Hematopoietic multipotent progenitor cell treated with erythropoietin and hydrocortisone succinate and interleukin-3 and kit ligand, for 8 days (in vitro differentiated cells): ENCODE measurements at places on chromosomes 2 and 18.

- no peak for DNase-seq
These were observed 15.6 kb downstream of the EFHD1 start for GRCh38 chr2:232649033-232649432.

DNA sequence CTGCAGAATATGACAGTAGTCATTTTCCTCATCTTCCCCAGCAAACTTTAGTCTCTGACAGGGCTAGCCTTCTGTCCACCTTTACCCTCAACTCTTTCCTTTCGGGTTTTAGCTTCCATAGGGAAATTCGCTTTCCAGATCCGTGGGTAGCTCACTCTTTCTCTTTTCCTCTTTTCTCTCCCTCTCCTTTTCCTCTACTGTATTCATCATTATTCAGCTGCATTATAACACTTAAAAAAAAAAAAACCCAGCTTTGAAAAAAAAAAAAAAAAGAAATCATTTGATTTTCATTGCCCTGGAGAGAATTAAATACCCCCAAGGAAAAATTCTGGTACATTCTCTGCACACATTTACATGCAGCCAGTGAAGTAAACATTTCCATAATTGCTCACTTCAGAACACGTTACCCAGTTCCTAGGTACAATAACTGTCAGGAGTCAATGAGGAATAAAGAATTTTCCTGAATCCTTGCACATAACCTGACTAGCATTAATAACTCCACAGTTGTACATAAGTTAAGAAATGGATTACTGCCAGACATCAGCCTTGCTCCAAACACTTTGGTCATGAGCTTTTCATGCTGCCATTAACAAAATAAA, 63.5 kb downstream of the ZNF521 start:
- DNase-seq = no peak

GRCh38 chr18:7568426-7568825, 1.3 kb downstream of the PTPRM start:
- no peak for DNase-seq

DNA sequence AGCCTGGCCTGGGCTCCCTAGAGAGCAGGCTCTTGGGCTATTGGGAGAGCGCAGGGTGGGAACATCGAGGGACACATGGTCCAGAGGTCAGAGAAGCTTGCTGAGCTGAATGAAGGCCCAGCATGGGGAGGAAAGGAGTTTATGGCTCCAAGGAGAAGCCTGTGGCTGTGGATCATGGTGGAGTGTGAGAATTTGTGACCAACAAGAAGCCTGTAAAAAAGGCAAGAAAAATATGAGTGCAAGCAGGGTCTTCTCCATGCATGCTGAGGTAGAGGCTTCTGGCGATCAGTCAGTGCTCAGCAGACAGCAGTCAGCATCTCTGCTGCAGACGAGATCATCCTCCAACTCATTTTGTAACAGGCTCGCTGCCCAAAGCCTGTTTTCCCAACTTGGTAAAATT, 1.3 kb upstream of the SCYGR3 start:
- DNase-seq = no peak

GRCh38 chr2:112867701-112868631, 31.4 kb upstream of the IL1B start:
- DNase-seq = no peak

- no peak for DNase-seq
These were observed 37.1 kb upstream of the LPIN1 start for GRCh38 chr2:11709293-11709692.

DNA sequence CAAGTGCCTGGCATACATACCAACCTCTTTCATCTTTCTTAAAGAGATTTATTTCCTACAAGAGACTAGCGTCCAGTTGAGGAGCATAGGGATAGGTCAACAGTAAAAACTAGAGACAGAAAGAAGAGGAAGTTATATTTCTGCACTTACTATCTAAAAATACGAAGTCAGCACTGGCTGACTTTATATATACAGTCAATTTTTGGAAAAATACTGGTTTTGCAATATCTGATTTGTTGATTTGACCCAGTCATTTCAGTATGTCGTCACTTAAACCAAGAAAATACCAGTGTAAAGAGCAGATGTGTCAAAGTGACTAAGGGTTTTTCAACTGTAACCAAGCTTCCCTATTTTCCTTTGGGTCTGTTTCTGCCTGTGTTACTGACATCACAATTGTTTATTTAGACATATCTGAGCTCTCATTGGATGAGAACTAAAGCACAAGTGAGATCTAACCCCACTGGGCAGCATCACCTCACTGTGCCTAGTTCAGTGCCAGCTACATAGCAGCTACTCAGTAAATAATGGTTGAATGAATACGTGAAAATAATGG, 23.0 kb downstream of the CYTIP start:
- DNase-seq = peak; percentile 40

DNA sequence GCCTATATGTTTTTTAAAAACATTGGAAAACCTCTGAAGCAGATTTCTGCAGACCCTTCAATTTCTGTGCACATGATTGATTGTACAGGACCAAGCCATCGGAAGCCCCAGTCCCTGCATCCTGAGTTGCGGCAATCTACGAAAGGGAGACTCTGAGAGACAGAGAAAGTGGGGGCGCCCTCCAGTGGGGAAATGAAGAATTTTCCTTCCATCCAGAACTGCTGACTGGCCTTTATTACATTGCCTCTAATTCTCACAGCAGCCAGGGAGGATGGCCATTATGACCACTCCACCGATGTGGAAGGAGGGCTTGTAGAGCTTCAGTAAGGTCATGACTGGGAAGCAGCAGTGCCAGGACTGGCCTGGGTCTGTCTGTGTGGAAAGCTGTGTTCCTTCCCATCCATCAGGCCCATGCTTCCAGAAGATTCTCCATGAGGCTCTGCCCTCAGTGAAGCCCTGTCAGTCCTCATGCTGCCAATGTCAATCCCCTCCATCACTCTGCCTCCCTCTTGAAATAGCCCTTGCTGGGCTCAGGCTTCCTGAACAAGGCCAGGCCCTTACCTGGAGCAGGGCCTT, 20.0 kb upstream of the RESP18 start:
- peak; percentile 76 for DNase-seq

DNA sequence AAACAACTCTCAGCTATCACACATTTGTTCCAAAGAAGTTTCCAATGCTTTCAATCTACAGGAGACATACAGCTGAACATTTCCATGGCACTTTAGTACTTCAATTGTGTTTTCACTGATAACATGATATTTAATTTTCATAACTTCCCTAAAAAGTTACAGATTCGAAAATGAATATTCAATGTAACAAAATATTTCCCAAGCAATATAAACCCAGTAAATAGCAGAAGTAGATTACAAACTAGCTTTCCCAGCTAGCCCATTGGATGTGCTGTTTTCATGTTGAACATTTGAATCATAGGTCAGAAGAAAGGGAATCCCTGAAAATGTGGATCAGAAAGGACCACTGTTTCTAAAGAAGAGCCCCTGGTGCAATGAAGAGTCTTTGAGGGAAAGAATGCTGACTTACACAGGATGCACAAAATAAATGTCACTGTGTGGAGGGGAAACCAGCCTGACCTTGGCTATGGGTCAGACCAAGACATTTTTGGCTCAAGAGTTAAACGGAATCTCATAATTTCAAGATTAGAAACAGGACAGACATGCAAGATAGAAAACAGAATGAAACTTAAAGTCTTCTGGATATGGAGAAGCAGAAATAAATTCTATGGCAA, 22.5 kb downstream of the CYTIP start:
- no peak for DNase-seq

GRCh38 chr18:46842583-46842982, 74.7 kb downstream of the PIAS2 start:
- no peak for DNase-seq

DNA sequence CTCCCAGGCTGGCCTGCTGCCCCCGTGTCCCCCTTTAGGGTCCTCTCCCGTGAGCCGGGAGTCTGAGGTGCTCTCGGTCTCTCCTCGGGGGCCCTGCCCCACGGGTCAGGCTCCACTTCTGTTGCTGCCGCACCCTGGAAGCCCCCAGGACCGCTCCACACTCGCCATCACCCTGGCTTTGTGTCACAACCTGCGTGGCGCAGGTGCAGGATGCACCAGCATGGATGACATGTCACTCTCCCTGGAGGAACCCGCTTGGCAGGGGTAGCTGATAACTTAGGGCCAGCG, 10.8 kb upstream of the ARHGEF4 start:
- DNase-seq = no peak

GRCh38 chr2:5722236-5722635, 30.1 kb downstream of the SOX11 start:
- no peak for DNase-seq

GRCh38 chr2:214077727-214078126, 333.1 kb upstream of the VWC2L start:
- no peak for DNase-seq

GRCh38 chr18:54948350-54948837, 10.9 kb downstream of the CCDC68 start:
- DNase-seq = no peak

DNA sequence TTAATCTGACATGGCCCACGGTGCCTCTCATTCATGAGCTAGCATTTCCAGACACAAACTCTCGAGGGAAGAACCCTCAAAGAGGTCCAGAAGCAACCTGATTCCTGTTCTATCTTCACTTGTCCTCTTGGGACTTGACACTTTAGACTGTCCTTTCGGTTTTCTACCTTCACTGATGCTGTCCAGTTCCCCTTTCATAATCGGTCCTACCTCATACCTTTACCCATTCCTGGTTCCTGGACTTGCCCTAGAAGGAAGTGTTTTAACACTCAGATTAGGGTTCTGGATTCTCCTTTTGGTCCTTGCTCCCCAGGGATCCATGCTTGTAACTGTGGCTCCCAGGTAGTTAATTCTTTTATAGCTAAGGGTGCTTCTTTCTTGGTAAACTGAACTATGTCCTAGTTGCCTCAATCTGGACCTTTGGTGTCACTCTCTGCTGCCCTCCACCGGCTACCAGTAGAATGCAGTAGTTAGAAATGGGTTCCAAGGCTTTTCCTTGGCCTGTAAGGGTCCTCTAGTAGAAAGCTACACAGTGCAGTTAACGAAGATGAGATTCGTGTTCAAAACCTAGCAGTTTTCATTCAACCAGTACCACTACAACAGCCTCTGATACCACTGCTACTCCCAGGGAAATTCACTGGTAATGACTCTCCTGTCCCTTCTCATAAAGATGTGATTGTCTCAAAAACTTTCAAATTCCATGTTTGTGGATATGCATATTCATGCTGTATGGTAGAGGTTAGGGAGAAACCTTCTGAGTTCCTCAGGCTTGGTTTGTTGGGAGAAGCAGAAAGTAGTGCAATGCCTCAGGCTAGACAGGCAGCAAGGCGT, 178.1 kb upstream of the CYP26B1 start:
- DNase-seq = peak; percentile 28

GRCh38 chr18:32773382-32773712, 524 bp upstream of the KLHL14 start:
- no peak for DNase-seq

DNA sequence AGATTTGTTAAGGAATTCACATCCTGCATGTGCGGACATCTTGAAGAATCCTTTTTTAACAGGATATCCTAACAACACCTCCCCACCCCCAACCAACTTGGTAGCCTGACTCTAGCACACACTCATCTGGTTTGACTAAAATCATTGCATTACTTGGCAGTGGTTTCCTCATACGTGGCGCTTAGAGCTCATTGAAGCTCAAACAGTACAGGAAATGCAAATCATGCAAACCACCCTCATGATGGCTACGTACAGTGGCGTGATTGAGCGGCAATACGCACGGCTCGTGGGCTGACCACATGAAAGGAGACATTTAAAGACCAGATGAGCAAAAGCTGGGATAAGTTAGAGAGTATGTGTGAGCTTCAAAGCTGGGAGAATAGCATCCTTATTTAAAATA, 336.2 kb downstream of the ZEB2 start:
- no peak for DNase-seq

GRCh38 chr2:98012561-98012991, 16.8 kb upstream of the TMEM131 start:
- DNase-seq = no peak

GRCh38 chr2:25430556-25430955, 88.8 kb upstream of the DNMT3A start:
- DNase-seq = no peak

DNA sequence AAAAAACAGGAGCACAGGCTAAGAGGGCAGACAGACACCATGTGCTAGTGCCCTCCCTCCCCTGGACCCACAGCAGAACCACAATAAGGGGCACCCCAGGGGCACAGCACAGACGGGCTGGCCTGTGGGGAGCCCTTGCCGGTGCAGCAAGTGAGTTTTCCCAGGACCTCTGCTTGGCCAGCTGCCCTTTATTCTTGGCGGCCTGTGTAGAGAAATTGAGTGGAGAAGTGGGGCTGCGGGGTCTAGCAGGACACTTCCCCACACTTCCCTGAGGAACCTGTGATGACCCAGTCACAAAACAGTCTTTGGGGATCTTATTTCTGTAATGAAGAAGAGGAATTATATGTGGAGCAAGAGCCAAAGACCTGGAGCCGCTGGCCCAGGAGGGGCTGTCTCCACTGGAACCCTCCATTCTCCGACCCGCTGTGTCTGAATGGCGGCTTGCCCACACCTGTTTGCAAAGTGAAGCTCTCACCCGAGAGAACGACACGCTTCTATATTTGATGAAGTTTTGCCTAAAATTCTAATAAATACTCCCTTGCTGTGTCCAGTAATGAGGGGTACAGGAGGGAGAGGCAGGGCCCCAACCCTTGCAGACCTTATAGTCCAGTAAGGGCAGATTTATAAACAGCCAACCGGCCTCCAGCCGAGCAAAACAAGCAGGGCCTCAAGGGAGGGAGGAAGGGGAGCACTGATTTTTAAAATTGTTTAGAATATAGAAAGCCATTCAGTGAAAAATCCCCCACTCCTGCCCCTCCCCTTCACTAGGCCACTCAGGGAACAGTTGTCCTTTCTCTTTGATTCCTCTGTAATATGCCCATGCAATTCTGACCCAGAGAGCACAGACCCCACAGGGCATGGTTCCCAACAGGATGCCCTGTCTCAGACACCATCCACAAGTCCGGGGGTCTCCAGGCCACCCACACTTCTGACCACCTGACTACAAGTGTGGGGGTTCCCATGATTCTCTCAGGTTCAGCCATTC, 44.7 kb upstream of the SNED1 start:
- no peak for DNase-seq

- peak; percentile 51 for DNase-seq
These were observed at the start of gene MC5R for GRCh38 chr18:13823707-13824395. MC5R (plus strand) TSS chr18:13824149; CDS start chr18:13825766, 1,617 bp downstream.

GRCh38 chr2:136206613-136207012, 88.7 kb upstream of the CXCR4 start:
- DNase-seq = no peak

- no peak for DNase-seq
These were observed 40.1 kb upstream of the EHBP1 start for GRCh38 chr2:62665446-62665845.

DNA sequence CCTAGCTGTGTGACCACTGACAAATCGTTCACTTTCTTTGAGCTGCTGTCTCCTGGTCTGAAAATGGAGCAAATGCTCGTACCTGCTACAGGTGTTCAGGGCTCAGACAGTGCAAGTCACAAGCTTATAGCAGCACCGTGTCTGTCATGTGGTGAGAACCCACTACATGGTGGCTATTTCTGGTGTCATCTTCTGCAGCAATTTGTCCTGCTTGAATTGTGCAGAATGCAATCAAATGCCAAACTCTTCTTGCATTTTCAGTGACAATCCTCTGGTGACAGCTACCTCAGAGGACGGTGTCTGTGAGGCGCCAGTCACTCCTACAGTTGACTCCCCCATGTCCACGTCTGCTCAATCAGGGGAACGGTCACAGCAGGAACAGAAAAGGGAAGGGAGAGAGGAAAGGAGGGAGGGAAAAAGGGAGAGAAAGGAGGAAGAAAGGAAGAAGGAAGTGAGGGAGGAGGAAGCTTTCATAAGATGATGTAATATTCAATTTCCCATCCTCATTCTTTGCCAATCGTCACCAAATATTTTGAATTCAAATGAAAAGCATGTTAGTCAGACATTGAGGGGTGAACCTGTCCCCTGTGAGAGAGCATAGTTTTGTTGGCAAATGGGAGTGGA, 122.2 kb downstream of the BCL2 start:
- no peak for DNase-seq
